ENCODE measurements at places on chromosomes 3 and 15.

DNA sequence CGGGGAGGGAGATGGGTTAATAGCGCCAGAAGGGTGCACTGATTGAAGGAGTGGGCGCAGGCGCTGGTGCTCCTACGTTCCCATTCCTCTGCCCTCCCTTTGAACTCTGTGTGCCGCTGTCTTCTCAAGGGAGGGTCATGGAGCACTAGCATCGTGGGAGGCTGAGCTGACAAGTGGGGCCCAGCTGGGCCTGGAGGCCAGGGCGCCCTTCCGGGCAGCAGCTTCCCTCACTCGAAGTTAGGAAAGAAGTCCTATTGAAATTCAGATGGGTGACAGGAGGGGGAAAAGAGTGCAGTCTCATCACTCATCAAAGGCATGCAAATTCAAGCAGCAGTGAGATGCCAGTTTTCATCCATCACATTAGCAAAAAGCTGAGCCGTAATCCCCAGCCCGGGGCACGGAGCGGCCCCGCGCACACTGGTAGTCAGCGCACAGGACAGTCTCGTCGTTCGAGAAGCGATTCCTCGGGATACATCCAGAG, 128.2 kb downstream of the LRRK1 start:
- no peak for DNase-seq

GRCh38 chr3:81308306-81308705, 453.1 kb downstream of the GBE1 start:
- DNase-seq = no peak

DNA sequence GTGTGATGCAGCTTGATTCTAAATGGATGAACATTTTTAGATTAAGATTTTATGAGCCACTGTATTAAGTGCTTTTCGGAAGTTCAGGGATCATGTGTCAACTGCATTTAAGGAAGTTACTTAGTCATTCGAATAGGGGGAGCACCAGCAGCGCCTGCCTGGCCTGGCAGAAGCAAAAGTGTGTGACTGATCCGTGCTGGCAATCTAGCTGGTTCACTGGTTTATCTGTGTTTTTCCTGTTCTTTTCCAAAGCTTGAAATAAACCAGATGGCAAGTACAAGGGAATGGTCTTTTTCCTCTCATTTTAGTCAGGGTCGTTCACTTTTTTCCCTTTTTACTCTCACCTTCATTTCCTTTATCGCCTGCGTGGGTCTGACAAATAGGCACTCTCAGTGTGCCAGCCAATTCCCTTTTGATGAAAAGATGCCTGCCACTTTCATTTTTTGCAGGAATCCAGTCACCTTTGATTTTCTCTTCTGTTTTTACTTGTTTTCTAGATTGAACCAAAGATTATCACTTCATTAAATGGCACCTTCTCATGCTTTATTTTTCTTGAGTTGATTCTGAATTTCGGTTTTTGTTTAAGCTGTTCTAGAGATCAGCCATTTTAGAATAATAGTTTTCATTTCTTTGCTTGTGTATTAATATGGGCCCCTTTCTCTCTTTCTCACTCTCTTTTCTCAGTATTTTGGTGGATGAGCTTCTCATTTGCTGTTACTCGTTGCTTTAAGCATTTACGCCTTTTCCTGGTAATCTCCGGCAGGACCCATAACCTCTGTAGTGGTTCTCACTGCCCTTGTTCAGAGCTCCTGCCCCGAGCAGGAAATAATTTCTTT, 2.8 kb downstream of the ABHD2 start:
- DNase-seq = no peak

- no peak for DNase-seq
These were observed 268.0 kb downstream of the ERC2 start for GRCh38 chr3:56200251-56200650.

- no peak for DNase-seq
These were observed 58.8 kb downstream of the NPAP1 start for GRCh38 chr15:24734396-24734795.

GRCh38 chr15:48062148-48062872, 58.5 kb upstream of the SLC24A5 start:
- no peak for DNase-seq

- DNase-seq = no peak
These were observed 69.9 kb downstream of the EPHB3 start for GRCh38 chr3:184631472-184631861.

DNA sequence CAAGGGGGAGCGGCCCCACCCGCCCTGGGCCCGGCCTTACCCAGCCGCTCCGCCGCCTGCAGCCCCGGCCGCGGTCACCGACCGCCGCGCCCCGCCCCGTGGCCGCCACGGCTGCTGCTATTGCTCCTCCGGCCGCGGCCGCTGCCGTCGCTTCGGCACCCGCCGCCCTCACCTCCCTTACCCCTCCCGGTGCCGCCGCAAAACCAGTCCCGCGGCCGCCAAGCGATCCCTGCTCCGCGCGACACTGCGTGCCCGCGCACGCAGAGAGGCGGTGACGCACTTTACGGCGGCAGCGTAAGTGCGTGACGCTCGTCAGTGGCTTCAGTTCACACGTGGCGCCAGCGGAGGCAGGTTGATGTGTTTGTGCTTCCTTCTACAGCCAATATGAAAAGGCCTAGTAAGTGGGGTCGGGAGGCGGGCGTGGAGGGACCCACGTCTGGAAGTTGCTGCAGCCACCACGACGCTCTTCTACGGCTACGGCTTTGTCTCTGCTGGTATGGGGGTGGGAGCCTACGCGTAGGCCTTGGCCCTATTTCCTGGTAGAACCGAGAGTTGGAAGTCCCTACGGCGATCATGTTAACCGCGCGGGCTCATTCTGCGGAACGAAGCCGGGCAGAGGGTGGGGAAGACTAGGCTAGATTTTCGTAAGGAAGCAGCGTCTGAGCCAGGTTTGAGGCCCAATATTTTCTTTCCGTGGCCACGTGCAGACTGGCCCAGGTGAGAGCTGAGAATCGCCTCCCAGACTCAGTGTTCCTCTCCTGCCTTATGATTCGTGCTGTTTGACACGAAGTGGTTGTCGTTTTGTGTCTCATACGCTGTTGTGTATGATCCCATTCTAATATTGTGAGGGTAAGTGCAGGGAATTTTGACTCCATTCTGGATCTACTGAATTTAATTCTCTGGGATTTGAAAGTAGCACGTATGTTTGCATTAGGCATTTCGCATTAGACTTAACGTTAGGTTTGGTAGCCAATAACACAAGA, at the start of the genes GNL3 and PBRM1:
Gene GNL3 (plus strand): TSS at position 324 of the 983 bp plus-strand sequence. CDS start 61 bp downstream, at position 385.
Gene PBRM1 (minus strand): TSS at position 205 of the 983 bp plus-strand sequence.
- peak; percentile 64 for DNase-seq

GRCh38 chr15:72825829-72826228, 42.3 kb upstream of the ADPGK start:
- DNase-seq = no peak

- DNase-seq = no peak
These were observed 51.5 kb downstream of the TJP1 start for GRCh38 chr15:29770796-29771195.

- DNase-seq = no peak
These were observed 42.7 kb downstream of the ESYT3 start for GRCh38 chr3:138477120-138477519.

- no peak for DNase-seq
These were observed 32.7 kb downstream of the ARL14 start for GRCh38 chr3:160709477-160710182.

DNA sequence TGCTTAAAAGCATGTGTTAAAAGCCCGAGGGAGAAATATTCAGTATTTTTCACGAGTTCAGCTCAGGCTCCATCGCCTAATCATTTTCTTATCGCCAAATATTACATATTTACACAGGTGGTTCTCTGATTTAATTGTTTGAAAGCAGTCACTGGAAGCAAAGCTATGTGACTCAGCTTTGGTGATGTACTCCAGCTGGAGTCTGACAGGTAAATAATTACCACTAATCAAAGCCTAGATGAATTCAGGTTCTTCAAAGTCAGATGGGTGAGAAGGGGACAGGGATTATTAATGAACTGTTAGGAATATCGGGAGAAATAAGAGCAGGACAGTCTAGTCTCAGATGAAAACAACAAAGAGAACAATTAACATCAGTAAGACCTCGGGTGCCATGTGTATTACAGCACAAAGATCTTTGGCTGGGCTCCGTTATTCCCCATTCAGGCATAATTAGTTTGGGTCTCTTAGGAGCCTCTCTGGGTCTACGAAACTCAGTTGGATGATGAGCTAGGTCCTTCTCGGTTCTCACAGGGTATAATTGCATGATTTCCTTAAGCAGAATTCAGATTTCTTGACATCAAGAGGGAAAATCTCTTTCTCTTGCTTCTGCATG, 331.7 kb upstream of the ADAMTS9 start:
- no peak for DNase-seq

- DNase-seq = peak; percentile 57
These were observed 25.4 kb upstream of the CHMP2B start for GRCh38 chr3:87201727-87202126.

DNA sequence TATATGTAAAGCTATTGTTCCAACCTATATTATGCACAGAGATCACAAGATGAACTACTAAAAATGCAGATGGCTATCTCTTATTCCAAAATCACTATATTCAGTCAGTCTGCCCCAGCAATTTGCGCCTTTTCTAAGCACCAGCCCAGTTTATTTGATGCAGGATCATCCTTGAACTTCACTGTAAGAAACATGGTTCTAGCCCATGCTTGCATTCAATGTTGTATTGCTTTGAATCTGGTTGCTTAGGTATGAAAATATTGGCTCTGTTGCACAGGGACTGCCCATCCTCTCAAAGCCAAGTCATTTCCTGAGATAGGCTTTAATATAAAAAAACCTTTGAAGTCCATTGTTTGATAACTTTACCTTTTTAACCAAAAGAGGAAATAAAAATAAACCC, 170.5 kb upstream of the LRIG1 start:
- no peak for DNase-seq

- no peak for DNase-seq
These were observed 125.1 kb downstream of the SHQ1 start for GRCh38 chr3:72722930-72723726.

GRCh38 chr3:189049458-189050236, 122.1 kb upstream of the TPRG1 start:
- DNase-seq = no peak

- DNase-seq = no peak
These were observed 151.9 kb upstream of the UBE2E1 start for GRCh38 chr3:23653647-23654525.
